ENCODE measurements at places on chromosomes 12 and 14. TPM values are rescaled to one million over a fixed set of nuclear protein-coding genes. Genes with fewer than 3 reads are reported as not detected.

The TMEM30B gene
- 1.4 TPM for total RNA-seq

The KRT72 gene
- 7.7 TPM for total RNA-seq

The GPR137C gene
- total RNA-seq = 0.27 TPM

The SLC25A21 gene
- not detected for total RNA-seq

The EXOC3L4 gene
- not detected for total RNA-seq

The KCNJ8 gene
- total RNA-seq = not detected

The MED13L gene
- 64.0 TPM for total RNA-seq

The PMCH gene
- total RNA-seq = not detected

The PSMB5 gene
- total RNA-seq = 180 TPM

All from activated naive CD4-positive, alpha-beta T cell treated with anti-CD3 and anti-CD28 coated beads, Interleukin-2, amount 50 U/mL, for 72 hours (primary cell).